Stimulated activated CD4-positive, alpha-beta T cell treated with anti-CD3 and anti-CD28 coated beads, Interleukin-2, amount 100 ng/mL, for 48 hours (primary cell): ENCODE measurements at places on chromosomes 1 and 21.
A peak's percentile ranks its signal among the peaks of the same experiment; 100 is the strongest.

- no peak for DNase-seq
These were observed 180.5 kb downstream of the OLFM3 start for GRCh38 chr1:101816262-101816661.

DNA sequence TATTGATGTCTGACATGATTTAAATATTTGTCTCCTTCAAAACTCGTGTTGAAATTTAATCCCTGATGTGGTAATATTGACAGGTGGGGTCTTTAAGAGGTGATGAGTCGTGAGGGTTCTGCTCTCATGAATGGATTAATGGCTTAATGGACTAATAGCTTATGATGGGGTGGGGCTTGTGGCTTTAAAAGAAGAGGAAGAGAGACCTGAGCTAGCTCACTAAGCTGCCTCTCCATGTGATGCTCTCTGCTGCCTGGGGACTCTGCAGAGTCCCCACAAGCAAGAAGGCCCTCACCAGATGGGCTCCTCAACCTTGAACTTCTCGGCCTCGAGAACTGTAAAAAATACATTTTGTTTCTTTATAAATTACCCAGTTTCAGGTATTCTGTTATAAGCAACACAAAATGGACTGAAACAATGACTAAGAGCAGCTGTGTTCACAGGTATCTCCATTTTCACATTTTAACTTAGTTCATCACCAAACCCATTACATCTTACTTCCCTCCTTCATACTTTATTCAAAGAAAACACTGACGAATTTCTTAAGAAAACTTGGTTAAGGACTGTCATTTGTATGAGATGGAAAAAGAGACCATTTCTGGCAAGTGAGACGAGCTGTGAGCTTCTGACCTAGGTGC is 12.1 kb upstream of the AIM2 start:
- no peak for DNase-seq

- no peak for DNase-seq
These were observed 5.2 kb downstream of the PADI1 start for GRCh38 chr1:17210176-17210575.

- no peak for DNase-seq
These were observed 80.5 kb downstream of the PDE9A start for GRCh38 chr21:42733874-42734273.

DNA sequence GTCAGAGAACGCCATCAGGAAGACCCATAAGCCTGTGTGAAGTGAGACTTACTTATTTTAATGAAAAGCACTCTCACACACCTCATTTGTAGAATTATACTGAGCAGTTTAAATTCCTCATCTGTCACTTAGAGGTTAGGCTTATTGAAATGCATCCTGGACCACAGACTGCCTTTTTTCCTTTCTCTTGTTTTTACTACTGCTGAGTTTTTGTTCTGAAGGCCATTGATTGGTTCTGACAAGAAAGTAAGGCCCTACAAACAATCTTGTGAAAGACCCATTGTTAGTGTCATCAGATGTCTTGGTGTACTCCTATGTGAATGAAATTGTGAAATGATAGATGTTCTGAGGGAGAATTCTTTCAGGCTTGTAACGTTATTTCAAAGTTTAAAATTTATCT is 1343.3 kb upstream of the ADGRL2 start:
- DNase-seq, result no peak

DNA sequence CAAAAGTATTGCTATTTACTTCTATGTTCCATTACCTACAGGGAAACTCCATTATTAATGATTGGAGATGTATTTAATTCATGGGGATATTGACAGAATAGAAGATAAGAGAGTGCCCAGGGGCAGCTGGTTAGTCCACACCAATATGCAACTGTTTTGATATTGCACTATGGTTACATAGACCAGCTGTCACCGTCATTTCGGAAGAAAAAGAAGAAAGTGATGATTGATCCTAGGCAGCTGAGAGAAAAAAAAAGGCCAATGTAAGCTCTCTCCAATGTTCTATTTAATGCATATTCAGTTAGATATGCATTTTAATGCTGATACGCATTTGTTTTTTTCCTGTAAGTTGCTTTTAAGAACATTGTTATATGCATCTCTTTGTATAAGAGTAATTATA is 1367.2 kb downstream of the KCNT2 start:
- DNase-seq, result no peak

- no peak for DNase-seq
These were observed 417.5 kb downstream of the NCAM2 start for GRCh38 chr21:21415741-21416140.

- DNase-seq, result no peak
These were observed 32.9 kb downstream of the RAB3B start for GRCh38 chr1:51957618-51958017.

- DNase-seq, result no peak
These were observed 49.8 kb downstream of the ELK4 start for GRCh38 chr1:205582046-205582445.

- no peak for DNase-seq
These were observed 266.6 kb upstream of the SGIP1 start for GRCh38 chr1:66267201-66267940.

DNA sequence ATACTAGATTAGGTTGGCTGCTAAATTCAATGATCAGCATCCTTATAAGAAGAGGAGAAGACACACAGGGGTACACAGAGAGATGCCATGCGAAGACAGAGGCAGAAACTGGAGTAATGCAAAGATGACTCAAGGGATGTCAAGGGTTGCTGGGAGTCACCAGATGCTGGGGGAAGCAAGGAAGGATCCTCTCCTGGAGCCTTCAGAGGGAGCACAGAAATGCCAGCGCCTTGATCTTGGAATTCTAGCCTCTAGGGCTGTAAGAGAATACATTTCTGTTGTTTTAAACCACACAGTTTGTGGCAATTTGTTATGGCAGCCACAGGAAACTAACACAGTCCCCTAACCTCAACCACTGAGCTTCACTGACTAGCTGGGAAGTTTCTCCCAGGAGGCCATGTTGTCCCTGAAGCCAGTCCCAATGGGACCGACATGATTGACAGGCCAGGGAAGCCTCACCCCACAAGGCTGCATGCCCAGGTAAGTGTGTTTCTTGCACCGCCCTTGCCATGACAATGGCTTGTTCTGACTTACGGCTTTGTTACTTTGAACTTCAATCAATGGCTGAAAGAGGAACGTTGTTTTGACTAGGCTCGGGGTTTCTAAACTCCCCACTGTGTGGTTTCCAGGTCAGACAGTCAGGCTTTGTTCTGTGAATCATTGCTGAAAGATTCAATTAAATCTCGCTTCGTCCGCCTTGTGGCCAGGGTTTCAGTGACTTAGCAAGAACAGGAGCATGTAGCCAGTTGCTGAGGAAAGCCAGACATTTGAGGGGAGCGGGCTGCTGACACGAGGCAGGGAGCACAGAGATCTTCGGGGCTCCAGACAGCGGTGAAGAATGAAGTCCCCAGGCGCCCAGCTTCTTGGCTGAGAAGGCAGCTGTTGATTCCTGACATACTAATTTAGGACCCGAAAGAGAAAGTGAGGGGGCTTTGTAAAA is 62.3 kb downstream of the RUNX1 start:
- peak; percentile 55 for DNase-seq

DNA sequence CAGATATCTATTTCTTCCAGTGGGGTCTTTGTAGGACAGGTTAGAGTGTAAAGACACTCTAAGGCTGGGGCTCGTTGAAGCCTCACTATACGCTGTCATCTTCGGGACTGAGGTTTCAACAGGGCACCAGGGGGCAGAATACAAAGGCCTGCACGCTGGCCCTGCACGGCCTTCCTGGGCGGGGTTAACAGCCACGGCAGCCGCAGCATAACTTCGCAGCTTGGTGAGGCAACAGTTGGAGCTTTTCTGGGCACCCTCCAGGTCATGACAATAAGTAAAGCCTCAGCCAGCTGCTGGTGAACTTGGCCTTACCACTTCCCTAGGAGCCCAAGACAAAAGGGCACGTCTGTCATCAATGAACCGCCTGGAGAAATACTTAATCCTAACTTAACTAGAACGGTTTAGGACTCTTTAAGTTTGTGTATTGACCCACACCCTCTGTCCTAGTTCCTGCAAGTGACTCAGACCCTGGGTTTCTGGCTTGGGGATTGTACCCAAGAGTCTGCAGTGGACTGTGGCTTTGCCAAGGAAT is 2.3 kb upstream of the RUNX1 start:
- DNase-seq, result peak; percentile 76

DNA sequence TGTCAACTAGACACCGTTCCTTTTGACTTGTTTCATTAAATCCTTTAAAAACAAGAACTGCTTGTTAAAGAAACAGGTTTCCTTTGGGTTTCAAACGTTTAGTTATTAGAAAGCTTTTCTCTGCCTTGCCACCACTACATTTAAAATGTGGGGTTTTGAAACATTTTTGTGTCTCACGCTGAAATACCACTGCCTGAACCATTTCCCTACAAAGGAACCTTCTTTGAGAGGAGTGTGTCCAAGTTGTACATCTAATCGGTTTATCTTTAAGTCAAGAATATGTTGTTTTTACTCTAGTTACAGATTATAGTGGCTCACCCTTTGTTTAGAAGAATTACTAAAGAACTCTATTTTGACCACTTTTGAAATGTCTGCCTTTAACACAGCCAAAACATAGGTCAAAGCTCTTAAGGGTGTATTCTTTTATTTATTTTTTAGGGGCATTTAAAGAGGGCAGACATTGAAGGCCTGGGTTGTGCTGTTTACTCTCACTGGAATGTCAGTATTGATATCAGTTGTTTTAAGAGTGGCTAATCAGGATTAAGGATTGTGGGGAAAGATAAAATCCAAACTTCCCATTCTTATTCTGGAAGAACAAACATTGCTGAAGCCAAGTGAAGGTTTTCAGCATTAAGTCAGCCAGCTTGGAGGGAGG is 143.4 kb downstream of the GALNT2 start:
- DNase-seq, result no peak

GRCh38 chr1:12595757-12596006 is 22.3 kb downstream of the DHRS3 start:
- DNase-seq, result no peak

DNA sequence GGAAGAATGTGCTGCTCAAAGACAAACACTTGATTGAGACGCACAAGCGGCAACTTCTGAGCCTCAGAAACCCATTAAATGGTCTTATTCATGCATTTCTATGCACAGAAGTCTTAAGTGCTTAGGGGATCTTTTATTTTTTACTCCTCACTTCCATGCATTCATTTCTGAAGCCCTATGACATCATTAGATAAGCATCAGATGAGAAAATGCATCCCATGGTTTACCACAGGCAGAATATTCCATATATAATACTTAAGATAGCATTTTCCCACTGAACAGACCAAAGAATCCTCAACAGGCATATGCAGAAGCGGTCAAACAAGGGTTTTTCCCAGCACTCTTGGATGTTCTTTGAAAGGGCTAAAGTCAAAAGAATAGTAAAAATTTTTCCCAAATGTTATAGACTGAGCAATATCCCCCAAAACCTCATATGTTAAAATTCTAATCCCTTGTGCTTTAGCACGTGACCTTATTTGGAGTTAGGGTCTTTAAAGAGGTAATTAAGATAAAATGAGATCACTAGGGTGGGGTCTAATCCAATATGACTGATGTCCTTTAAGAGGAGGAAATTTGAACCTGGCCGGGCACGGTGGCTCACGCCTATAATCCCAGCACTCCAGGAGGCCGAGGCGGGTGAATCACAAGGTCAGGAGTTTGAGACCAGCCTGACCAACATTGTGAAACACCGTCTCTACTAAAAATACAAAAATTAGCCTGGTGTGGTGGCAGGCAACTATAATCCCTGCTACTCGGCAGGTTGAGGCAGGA is 22.6 kb upstream of the FAM89A start:
- DNase-seq, result no peak

DNA sequence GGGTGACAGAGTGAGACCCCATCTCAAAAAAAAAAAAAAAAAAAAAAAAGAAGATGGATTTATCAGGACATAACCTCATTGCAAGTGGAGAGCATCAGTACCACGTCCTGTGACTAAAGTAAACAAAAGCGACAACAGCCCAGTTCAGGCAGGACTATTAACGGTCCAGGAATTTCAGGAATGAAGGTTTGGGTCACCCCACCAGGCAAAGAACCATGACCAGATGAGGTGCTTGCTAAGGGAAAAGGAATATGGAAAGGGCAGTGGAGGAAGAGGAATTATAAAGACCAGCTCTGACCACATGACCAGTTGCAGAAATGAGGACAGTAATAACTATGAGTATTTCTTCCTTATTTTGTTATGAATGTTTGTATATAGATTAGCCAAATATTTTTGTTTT is 35.4 kb upstream of the EIF4G3 start:
- no peak for DNase-seq

DNA sequence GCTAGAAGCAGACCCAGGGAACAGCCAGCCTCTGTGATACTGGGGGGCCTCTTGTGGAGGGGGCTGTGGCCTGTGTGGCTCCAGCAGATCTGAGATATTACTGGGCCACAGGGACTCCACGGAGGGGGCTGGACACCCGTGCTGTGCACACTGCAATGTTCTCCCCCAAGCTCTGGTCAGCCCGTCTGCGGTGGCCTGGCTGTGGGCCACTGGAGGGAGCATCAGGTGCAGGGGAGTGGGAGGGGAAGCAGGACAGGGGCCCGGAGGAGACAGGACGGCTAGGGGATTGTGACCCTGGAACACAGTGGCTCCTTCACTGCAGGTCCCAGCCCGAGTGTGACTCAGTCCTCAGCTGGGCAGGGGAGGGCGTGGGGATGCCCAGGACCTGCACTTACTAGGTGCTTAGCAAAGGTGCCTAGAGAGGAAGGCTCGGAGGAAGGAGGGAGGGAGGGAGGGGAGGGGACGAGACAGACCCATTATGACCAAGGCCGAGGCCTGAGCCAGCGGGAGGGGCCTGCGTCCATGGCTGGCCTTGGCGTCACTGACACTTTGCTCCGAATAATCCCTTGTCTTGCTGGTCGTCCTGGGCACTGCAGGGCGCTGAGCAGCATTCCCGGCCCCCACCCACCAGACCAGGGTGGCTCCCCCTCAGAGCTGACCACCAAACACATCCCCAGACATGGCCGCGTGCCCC is 44.2 kb downstream of the PRDM16 start:
- DNase-seq, result no peak

GRCh38 chr1:51336004-51336403 is 5.6 kb upstream of the TTC39A start:
- DNase-seq, result no peak

DNA sequence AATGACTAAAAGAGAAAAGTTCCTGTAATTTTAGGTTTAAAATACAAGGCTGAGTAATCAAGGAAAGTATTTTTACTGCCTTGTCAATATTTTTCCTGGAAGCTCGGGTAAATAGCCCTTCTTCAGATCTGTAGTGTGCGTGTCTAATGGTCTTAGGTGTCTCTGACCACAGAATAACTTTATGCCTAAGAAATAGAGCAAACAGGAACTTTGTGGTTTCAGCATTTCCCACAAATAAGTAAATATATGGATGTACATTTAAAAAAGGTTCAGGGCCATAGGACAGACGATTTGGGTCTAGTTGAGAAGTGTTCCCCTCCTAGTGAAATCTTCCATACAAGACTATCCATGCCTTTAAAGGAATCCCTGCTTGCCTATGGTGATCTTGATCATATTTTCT is 107.0 kb downstream of the ZC3H11B start:
- DNase-seq, result no peak
